ENCODE measurements at places on chromosomes 3 and 15. TPM values are rescaled to one million over a fixed set of nuclear protein-coding genes. Genes with fewer than 3 reads are reported as not detected.
A peak's percentile ranks its signal among the peaks of the same experiment; 100 is the strongest.

DNA sequence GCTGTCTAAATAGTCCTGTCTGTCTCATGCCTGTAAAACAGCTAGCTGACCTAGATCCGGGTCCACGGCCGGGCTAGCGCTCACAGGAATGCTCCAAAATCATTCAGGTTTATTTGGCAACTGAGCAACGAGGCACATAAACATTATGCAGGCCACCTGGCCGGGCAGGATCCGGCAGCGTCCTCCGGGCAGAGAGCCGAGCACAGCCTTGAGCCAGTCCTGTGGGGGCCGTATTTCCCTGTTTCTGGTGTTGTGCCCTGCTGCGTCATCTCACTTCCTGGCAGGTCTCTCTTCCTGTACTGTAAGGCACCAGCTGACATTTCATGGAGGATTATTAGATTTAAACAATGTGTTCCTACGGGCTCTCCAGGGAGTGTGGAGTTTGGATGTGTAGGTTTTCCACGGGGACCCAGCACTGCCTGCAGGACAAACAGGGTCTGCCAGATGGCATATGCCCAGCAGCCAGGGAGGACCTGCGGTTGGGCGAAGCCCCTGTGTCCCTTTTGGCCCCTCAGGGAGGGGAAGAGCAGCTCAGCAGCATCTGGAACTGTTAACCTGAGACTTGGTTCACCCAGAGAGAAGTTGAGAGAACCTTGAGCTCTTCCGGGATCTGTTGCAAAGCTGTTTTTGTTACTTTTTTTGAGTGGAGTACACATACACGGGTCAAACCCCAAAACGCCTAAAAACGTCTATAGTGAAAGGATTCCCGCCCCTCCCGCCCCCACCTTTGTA is 16.6 kb upstream of the LRRK1 start:
- no peak for DNase-seq

DNA sequence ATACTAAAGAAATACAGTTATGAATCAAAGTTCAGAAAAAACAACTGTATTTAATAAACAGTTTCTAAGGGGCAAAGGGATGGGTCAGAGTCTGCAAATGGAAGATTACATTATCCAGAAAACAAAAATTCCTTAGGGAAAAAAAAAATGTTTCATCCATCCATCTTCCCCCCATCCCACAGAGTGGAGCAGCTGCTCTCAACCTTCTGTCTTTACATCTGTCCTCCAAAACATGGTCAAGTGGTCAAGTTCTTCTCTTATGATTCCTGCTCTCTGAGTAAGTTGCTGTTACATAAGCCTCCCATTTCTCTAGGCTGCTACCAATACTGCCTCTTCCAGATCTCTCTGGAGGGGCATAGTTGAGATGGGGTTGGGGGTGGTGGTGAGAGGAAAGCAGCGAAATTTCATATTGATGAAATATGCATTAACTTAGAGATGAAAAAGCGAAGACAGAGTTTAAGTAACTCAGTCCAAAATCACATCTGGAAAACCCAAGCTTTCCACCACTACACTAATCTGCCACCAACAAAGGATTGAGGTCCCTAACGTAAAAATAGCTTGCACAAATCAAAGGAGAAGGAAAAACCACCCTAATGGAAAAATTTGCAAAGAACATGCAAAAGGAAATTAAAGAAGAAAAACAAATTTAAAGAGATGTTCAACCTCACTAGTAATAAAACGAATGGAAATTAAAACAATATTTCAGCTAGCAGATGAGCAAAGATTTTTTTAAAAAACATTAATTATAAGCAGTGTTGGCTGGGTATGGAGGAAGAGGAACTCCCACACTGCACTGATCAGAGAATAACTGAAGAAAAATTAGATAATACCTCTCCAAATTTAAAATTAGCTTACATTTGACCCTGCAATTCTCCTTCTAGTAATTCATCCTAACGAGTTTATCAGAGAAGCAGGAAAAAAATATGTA is 109.5 kb downstream of the ST8SIA2 start:
- no peak for DNase-seq

DNA sequence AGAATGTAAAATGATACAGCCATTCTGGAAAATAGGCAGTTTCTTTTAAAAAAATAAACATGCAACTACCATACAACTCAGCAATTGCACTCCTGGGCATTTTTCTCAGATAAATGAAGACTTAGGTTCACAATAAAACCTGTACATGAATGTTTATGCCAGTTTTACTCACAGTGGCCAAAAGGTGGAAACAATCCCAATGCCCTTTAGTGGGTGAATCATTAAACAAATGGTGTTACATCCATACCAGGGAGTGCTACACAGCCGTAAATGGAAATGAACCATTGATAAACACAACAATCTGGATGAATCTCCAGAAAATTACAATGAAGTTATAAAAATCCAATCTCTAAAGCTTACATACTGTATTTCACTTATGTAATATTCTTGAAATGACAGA is 140.3 kb downstream of the ADAMTSL3 start:
- no peak for DNase-seq

- DNase-seq: no peak
Observed at GRCh38 chr3:124639406-124640237, 90.6 kb upstream of the UMPS start.

DNA sequence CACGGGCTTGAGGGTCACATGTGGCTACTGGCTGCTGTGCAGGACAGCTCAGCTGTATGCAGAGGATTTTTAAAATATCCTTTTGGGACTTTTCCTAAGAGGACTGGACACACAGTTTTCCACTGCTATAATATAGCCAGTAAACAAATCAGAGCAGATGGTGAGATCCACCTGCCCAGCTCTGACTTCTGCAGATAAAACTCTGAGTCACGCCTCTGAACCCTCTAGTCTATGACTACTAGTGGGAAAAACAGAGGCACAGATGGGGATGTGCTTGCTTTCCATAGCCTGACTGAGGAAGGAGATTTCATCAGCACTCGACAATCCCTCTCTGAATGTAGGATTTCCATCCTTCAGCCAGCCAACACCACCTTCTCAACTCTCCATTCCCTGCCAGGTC is 45.1 kb downstream of the COLQ start:
- no peak for DNase-seq

- no peak for DNase-seq
Observed at GRCh38 chr15:68900027-68900426, 30.3 kb upstream of the SPESP1 start.

- DNase-seq: no peak
Observed at GRCh38 chr3:8629151-8630021, 15.2 kb downstream of the SSUH2 start.

DNA sequence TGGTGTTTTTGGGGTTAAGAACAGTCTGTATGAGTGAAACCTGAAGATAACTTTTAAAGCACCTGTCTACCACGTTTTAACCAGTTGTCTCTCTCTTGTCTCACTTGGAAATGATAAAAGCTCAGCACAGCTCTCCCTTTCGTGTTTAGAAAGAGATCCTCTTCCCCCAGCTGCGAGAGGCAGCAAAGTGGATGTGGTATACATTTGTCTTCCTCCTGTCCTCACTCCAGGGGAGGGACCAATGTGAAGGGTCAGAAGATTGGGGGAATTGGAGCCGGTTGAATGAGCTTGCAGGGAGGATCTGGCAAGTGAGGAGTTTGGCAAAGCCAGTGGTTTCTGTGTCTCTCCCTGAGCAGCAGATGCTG is 14.6 kb downstream of the SMAD6 start:
- no peak for DNase-seq

DNA sequence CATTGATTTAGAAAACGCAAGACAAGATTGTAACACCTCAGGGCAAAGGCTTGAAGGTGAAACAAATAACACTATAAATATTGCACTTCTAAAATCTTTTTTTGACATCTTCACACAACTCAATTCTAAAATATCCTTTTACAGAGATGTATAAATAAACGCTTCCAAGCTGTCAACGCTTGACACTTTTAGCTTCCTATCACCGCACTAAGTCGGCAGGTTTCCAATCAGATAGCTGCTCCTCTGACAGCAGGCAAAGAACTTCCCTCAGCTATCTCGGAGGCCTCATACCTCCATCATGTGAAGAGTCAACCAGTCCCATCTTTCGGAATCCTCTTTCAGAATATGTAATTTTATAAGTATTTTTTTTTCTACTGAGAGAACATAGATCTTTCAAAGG is 71.0 kb downstream of the PCOLCE2 start:
- DNase-seq: no peak

DNA sequence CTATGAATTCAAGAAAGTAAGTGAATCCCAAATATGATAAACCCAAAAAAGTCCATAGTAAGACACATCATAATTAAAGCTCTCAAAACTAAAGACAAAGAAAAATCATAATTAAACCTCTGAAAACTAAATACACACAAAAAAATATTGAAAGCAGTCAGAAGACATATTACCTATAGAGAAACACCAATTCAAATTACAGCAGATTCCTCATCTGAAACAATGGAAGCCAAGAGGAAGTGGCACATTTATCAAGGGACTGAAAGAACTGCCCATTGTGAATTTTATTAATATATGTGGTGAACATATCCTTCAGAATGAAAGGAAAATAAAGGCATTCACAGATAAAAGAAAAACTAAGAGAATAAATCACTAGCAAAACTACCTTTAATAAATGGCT is 128.2 kb downstream of the SCAPER start:
- DNase-seq: no peak

GRCh38 chr15:91099616-91099994 is 452 bp upstream of the SV2B start:
- peak; percentile 12 for DNase-seq

- no peak for DNase-seq
Observed at GRCh38 chr3:24351779-24352469, 142.7 kb downstream of the THRB start.

DNA sequence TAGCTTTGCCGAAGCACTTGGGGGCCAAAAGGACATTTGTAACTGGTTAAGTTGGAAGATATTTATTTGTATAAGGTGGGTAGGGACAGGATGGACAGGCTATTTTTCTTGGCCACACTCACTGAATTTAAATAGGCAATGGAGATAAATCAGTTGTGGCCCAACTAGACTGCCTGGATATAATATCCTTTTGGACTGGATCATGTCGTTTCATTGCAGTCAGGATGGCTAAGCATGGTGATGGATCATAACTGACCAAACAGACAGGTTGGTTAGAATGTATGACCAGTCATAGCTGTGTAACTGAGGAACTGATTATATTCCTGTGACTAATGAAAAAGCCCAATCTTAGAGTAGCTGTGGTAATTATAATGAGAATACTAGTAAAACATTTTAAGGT is 284.0 kb downstream of the LPP start:
- no peak for DNase-seq

The WWTR1 gene
- 0.27 TPM for total RNA-seq

The MESP1 gene
- total RNA-seq: not detected

The SPINK8 gene
- total RNA-seq: not detected

The TEX55 gene
- total RNA-seq: not detected
